Effector memory CD8-positive, alpha-beta T cell (primary cell): ENCODE measurements at places on chromosomes 12 and 14.

- DNase-seq, result no peak
Observed at GRCh38 chr12:131221957-131222328, 268.2 kb downstream of the ADGRD1 start.

- DNase-seq, result no peak
Observed at GRCh38 chr12:15931590-15932053, 20.5 kb downstream of the DERA start.

DNA sequence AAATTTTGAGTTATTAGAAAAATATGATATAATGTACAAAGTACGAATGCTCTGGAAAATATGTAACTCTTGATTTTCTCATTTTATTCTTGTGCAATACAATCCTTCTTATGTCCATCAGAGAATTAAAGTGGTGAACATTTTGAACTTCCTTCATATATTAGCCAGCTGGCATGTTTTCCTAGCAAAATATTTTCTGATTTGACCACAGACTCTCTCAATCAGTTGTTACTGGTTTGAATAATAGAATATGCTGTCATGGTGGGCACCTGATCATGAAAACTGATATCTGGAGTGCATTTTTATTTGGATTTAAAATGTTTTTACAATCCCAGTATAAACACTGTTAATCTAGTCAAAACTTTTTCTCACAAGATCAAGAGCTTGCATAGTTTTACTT, 24.2 kb downstream of the PARPBP start:
- no peak for DNase-seq

- DNase-seq, result no peak
Observed at GRCh38 chr12:101891462-101891971, 14.1 kb downstream of the DRAM1 start.

DNA sequence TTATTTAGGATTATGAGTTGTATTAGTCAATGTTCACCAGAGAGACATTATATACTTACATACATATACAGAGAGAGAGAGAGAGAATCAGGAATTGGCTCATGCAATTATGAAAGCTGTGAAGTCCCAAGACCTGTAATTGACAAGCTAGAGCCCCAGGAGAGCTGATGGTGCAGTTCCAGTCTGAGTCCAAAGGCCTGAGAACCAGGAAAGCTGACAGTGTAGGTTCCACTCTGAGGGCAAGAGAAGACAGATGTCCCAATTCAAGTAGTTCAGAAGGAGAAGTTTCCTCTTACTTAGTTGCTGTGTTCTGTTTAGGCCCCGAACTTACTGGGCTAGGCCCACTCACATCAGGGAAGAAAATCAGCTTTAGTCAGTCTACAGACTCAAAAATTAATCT, 76.4 kb upstream of the FICD start:
- DNase-seq, result no peak

DNA sequence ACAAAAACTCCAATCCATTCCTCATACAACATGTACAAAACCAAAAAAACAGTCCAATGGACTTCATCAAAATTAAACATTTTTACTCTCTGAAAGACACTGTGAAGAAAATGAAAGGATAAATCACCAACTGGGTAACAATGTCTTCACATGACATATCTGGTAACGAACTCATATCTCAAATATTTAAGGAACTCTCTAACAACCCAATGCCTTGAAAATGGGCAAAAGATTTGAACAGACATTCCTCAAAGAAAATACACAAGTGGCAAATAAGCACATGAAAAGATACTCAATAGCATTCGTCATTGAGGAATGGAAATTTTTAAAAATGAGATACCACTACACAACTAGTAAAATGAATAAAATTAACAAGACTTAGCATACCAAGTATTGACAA, 198.7 kb upstream of the RASSF8 start:
- DNase-seq, result no peak

- peak; percentile 9 for DNase-seq
Observed at GRCh38 chr14:65637780-65638179, 225.2 kb downstream of the FUT8 start.

GRCh38 chr12:57883700-57884099, 37.2 kb upstream of the CTDSP2 start:
- no peak for DNase-seq

DNA sequence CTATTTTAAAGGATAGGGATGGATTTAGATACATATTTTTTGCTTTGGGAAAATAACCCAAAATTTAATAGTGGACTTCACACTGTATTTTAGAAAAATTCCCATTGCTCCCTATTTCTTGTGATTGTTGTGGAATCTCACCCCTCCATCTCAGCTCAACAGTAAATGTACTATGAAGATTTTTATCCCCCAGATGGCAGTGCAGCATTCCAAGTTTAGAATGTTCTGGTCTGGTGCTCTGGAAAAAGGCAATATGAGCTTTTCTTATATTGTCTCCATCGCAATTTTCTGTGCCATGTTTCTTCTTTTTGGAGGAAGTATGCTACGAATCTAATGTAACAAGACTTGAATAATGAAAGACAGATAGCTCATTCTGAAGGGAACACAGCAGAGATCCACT, 471.7 kb upstream of the SYT1 start:
- no peak for DNase-seq

- DNase-seq, result no peak
Observed at GRCh38 chr12:71942703-71943102, 4.1 kb downstream of the TPH2 start.

- DNase-seq, result no peak
Observed at GRCh38 chr14:22798528-22798927, 16.7 kb downstream of the SLC7A7 start.

- no peak for DNase-seq
Observed at GRCh38 chr14:24232645-24233537, at the start of gene GMPR2. Gene GMPR2, plus strand, starts transcription at chr14:24232929. Its CDS starts 325 bp downstream, at chr14:24233254.

DNA sequence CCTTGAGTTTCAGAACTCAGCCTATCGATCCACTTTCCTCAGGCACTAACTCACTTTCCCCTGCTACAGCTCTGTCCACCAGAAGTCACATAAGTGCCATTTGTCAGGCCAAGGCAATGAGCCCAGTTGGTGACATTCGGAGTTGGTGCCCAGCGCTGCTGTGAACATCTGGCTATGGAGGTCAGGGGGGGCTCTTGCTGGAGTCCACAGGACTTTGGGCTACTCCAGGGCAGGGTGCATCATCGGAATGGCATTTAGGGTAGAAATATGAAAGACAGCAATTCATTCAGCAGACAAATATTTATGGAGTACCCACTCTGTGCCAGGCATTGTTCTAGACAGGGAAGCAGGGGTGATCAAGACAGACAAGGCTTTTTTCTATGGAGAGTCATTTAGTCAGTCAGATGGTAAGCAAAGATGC, 1.5 kb upstream of the PPP1CC start:
- no peak for DNase-seq

GRCh38 chr14:50734950-50735695, 67.0 kb upstream of the SAV1 start:
- no peak for DNase-seq

DNA sequence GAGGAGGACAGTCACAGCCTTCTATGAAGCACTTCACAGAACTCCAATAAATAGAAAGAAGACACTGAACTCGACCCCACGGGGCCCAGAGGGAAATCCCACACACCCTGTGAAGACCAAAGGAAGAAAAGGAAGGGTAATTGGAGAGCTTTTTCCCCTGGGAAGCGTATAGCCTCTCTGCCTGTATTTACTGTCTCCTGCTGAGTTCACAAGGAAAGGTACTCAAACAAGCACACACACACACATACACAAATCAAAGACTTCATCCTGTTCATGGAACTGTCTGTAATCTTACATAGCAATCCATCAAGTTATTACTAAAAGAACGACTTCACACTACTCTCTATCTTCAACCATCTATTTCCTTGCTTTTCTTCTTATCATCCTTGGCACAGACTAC, 15.3 kb downstream of the FOXN3 start:
- DNase-seq, result no peak

DNA sequence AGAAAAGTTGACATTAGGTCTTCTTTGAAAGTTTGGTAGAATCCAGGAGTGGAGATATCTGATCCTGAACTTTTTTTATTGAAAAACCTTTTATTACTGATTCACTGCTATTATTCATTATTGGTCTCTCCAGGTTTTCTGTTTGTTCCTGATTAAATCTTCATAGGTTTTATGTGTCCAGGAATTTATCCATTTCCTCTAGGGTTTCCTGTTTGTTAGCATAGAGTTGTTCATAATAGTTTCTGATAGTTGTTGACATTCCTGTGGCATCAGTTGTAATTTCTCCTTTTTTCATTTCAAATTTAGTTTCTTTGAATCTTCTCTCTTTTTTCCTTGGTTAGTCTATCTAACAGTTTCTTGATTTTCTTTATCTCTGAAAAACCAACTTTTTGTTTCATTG, 370.3 kb downstream of the SLC6A15 start:
- DNase-seq, result no peak

GRCh38 chr12:48794870-48795269, 6.0 kb upstream of the ADCY6 start:
- DNase-seq, result no peak

- no peak for DNase-seq
Observed at GRCh38 chr14:94598816-94599655, 13.2 kb upstream of the SERPINA3 start.
